Stimulated activated CD4-positive, alpha-beta T cell treated with anti-CD3 and anti-CD28 coated beads, Interleukin-4, amount 100 ng/mL, for 24 hours (primary cell): ENCODE measurements at places on chromosomes 1 and 21.

DNA sequence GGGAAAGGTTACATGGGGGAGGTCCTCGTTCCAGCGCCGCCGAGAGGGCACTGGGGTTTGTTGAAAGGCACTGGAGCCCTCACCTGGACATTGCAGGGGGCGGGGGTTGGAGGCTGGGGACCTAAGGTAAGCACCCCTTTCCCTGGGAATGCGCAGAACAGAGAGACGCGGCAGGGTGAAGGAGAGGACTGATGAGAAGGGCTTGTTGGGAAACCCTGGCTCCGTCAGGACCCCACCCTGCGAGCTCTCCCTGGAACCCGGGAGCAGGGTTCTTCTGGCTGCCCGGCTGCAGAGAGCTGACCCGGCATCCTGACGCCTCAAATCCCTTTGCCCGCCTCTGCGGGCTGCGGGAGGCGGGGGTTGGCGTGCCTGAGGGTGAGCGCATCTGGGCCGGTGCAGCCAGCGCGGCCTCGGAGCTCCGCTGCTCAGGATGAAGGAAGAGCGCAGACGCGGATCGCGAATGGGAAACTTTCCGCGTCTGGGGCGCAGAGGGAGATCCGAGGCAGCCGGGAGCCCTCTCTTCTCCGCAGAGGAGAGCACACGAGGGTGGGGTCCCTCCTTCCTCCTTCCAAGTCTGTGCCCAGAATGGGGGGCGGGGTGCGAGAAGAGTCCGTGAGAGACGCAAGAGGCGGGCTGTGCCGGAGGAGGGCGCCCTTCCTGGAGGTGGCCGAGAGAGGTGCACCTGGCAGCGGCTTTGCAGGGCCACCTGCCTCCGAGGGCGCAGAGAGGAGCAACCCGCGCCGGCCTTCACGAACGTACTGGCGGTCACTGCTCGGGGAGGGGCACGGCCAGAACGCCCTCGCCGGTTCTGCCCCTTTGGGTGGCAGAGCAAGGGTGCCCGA, 2.4 kb downstream of the IGSF21 start:
- DNase-seq: no peak

- DNase-seq: peak; percentile 36
These were observed 111.9 kb upstream of the L1TD1 start for GRCh38 chr1:62082456-62083363.

GRCh38 chr1:86380257-86380861, 15.8 kb downstream of the ODF2L start:
- DNase-seq: no peak

- no peak for DNase-seq
These were observed 92.4 kb upstream of the ERG start for GRCh38 chr21:38590449-38591217.

DNA sequence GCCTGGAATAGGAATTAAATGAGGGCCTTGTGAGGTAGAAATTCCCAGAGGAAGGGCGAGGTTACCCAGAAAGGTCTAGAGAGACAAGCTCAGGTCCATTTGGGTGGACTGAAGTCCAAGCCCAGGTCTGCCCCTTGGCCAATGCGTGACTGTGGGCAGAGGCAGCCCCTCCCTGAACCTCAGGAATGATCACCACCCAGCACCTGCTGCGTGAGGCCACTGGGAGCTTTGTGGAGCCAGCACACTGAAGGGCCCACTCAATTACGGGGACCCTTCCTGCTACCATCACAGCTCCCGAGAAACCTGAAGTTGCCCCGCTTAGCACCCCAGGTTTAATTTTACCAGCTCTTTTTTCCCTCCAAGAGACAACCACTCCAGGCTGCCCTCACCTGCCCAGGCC, 6.5 kb upstream of the MATN1 start:
- DNase-seq: no peak

GRCh38 chr1:76784502-76784901, 82.8 kb upstream of the ST6GALNAC5 start:
- no peak for DNase-seq

DNA sequence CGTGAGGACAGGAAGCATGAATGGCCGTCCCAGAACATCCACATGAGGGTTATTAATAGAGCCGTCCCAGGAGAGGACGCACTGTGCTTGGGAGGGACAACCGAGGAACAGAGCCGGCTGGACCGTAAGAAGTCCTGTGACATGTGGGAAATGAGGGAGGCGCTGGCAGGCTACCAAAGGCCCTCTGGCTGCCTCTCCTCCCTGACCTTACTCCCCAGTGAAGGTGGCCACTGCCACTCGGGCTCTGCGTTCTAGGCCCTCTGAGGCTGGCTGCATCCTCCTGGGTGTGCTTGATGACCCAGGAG, 15.5 kb upstream of the NPPB start:
- DNase-seq: no peak

DNA sequence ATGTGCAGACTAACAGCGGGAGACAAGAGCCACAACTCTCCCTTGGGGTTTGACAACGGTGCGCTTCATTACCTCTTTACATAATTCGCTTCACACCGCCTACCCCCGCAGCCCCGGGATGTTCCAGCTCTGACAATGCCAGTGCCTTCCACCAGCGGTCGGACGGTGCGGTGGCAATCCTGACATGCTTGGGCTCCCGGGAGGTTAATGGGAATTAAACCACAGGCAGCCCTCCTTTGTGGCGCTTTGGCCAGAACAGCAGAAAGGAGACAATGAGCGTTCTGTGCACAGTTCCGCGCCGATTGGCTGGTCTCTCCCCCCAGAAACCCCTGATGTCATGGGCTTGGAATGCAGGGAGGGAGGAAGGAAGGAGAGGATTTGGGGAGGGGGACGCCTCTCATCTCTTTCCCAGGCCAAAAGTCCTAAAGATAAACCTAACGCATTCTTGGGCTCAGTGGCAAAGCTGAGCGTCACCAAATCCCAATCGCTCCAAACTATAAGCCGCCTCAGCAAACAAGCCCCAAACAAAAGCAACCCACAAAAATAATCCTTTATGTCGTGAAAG, 1.3 kb downstream of the CNN3 start:
- no peak for DNase-seq

DNA sequence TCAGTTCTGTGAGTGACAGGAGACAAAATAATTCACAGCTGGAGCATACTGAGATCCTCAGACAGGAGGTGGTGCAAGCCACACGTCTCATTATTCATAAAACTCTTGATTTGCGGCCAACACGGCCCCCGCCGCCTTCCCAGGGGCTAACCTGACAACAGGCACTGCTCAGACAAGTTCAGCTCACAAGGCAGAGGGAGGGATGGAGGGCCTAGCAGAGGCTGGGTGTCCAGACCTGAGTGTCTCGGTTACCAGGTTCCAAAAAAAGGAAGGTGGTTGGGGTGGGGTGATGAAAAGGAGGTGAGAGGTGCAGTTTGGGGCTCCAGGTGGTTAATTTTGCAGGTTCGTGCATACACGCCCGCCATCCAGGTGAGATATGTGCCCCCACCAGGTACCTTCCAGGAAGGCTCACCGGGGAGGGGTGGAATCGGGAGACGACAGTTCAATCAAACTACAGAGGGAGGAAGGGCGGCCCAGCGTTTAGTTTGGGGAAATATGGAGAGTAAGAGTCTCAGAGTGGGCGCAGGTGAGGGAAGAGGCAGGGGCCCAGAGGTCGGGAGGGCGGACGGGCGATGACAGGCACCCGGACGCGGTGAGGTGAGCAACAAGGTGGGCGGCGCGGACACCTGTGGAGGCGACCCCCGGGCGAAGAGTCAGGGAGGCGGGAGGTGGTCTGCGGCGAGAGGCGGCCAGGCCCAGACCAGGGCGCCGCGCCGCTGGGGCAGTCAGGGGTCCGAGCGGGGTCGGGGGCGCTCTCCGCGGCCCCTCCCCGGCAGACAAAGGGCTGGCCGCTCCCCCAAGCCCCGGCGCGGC, 629 bp downstream of the CTNNBIP1 start:
- peak; percentile 44 for DNase-seq

DNA sequence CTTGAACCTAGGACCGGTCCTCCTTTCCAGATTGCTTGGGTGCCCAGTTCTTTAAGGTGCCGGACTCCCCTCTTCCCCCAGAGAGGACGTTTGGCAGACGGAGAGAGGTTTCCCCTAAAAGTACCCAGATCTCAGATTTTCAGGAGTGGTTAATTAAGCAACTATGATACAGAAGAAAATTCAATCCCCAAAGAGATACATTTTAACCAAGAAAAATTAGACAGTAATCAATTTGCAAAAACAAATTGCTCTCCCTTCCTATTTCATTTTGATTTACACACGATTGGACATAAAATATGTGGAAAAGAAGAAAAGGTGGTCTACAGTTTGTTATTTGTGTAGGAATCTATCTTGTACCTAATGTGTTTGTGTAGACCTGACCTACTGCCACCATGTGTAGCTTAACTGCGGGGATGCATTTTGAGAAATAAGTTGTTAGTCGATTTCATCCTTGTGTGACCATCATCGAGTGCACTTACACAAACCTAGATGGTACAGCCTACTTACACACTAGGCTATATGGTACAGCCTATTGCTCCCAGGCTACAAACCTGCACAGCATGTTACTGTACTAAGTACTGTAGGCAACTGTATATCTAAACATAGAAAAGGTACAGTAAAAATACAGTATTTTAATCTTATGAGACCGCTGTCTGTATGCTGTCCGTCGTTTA, 755 bp downstream of the RPAP2 start:
- no peak for DNase-seq

GRCh38 chr1:1013922-1014648, 788 bp downstream of the ISG15 start:
- DNase-seq: peak; percentile 46

DNA sequence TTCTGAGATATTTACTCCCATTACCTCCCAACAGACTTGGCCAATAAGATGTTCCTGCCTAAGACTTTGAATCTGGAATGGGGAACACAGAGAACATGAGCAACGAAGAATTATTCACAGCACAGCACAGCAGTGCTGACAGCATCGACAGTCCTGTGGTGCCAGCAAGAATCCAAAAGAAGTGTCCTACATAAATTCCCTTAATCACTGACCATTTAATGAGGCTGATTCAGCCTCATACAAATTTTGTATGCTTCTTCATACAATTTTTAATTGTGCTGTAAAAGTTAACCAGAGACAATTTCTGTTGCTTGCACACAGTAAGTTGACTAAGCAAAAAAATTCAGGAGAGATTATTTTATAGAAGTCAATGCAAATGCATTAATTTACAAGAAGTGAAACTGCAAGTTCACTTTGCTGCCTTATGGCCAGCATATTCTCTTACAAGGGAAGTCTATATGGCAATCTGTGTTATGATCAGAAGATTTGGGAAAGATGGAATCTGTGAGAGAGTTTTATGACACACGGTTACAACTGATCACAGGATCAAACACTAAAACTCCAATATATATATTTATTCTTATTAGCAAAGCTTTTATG, 855.9 kb downstream of the LTN1 start:
- no peak for DNase-seq

DNA sequence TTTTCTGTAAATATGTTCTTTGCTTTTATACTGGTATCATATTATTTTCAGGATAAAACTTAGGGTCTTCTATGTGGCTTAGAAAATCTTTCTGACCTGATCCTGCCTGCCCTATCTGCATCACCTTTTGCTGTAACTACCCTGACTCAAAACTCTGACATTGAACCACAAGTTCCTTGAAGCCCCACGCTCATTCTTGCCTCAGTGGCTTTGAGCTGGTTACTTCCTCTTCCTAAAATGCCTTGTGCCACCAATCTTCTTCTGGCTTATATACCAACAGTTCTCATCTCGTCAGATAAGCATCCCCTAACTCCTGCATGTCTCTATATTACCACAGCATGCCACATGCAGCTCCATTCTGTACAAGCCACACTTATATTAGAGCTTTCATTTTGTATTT, 84.5 kb upstream of the LRRC7 start:
- no peak for DNase-seq

DNA sequence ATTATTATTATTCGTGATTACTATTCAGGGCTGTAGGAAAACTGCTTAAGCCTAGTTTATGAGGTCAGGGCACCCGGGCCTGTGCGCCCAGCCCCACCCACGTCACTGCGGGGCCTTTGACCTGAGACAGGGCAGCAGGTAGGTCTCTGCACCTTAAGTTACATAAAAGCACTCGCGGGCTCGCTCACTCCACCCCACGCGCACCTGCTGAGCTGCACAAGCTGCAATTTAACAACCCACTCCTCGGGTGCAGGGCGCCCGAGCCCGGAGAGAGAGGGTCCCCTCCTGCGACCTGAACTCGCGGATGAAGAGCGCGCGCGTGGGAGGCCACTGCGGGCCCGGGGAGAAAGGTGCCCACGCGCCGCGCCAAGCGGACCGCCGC, 477 bp downstream of the ICMT start:
- peak; percentile 26 for DNase-seq

DNA sequence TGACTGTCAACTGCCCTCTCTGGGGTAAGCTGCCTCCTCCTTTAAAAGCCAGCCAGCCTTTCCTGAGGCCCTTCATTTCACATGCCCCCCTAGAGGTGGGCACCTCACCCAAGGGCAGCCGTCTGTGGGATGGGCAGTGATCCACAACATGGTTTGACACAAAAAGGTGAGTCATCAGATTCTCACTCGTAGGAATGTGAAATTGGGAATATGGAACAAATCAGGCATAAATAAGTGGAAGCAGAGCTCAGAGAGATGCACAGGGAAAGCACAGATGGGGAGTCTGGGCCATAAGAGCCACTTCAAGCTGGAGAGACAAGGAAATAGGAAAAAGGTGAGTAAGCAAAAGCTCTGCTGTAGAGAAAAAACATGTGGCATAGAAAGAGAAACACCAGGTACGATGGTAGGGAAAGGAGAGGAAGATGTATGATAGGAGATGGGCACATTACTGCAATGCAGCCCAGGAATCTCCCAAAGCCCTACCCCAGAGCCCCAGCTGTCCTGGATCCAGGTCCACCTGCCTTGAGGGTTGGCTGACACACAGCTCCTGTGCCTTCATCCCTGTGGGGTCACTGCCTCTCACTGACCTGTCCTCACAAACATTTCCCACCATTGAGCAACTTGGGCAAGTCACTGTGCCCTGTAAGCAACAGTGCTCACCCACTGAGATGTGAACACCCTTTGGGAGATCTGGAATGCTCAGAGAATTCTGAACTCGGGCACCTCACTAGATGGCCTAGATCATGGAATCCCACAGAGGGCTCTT, 86.6 kb downstream of the ASTN1 start:
- DNase-seq: no peak

GRCh38 chr1:89286549-89287180, 14.0 kb upstream of the GBP5 start:
- no peak for DNase-seq

GRCh38 chr1:207884266-207885029, 26.5 kb downstream of the CD34 start:
- DNase-seq: no peak

DNA sequence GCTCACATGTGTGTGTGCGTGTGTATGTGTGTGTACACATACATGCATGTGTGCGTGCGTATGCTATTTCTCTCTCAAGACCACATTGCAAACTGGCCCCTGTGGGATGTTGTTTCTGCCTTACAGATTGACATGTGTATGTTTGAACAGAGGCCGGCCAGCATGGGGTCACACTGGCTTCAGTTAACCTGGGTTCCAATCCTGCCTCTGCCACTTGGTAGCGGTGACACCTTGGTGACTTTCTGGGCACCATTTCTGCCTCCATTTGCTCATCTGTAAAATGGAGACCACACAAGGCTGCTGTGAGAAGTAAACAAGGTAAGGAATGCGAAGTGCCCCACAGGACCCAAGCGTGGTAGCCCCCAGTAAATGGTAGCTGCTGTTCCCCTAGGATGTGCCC, 51.7 kb downstream of the TCP10L start:
- no peak for DNase-seq
